Activated CD4-positive, alpha-beta memory T cell treated with anti-CD3 and anti-CD28 coated beads for 36 hours (primary cell): ENCODE measurements at places on chromosomes 11 and 22. TPM values are rescaled to one million over a fixed set of nuclear protein-coding genes. Genes with fewer than 3 reads are reported as not detected.

STARD10 gene
- total RNA-seq: 16.8 TPM

ADAMTS8 gene
- not detected for total RNA-seq

KCNQ1OT1 gene
- total RNA-seq: 0.19 TPM

FZD4 gene
- 0.36 TPM for total RNA-seq

SHISAL1 gene
- total RNA-seq: not detected

SLC39A13 gene
- 18.0 TPM for total RNA-seq
